ENCODE measurements at places on chromosomes 16 and 17.
A peak's percentile ranks its signal among the peaks of the same experiment; 100 is the strongest.

- DNase-seq: no peak
These were observed 32.6 kb downstream of the KDM8 start for GRCh38 chr16:27235938-27236245.

DNA sequence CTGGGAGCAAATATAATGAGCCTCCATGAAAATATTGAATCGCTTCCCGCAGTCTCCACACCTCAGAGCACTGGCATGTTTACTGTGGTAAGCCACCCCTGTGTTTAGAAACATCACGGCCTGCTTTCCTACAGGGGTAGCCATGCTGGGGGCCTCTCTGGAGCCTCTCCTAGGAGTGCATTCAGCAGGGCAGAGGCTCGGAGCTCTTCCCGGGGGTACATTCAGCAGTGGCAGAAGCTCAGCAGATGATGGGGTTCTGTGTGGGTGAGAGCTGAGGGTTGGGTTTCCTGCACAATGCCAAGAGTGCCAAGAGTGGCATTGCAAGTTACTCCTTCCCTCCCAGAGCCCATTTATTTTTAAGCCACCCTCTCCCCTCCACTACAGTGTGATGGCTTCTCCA is 386.6 kb downstream of the SEC14L1 start:
- no peak for DNase-seq

DNA sequence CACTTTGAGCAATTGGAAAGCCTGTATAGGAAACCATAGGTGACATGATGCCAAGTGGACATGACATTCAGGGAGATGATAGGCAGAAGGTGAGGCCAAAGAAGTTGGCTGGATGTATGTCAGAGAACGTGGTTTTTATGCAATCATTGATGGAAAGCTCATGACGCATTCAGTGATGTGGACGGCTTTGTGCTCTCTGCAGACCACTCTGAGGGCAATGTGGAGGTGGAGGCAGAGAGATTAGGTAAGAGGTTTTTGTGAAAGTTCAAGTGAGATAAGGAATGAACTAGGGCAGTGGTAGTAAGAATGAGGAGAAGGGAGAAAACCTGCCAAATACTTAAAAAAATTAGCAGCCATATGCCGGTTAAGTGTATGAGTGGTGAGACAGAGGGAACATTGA is 99.0 kb downstream of the PRKCA start:
- DNase-seq: no peak

GRCh38 chr17:78130437-78131101 is at the start of gene TMC8:
TMC8 (plus strand) TSS chr17:78130771; CDS start chr17:78131589, 818 bp downstream.
- DNase-seq: peak; percentile 28

- DNase-seq: no peak
These were observed 128.7 kb downstream of the C16orf78 start for GRCh38 chr16:49502136-49502881.

DNA sequence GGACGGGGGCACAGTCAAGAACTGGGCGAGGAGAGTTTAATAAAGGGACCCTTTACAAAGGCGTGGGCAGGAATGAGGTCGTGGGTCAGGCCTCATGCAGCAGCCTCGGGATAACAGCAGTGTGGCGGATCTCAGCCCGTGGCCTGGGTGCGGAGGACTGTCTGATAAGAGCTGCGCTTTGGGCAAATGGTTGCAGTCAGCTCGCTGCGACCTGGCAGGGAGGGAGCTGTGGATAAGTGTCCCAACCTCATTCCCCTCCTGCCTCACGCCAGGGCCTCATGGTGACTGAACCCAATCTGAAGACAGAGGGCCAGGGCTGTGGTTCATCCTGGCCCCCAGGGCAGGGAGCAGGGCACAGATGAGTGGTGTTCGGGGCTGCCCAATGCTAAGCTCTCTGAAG is 13.6 kb downstream of the SMTNL2 start:
- no peak for DNase-seq

- DNase-seq: peak; percentile 60
These were observed 379 bp upstream of the OTOP2 start for GRCh38 chr17:74923538-74924249.

- no peak for DNase-seq
These were observed 256.2 kb downstream of the FOXL1 start for GRCh38 chr16:86834451-86835035.

DNA sequence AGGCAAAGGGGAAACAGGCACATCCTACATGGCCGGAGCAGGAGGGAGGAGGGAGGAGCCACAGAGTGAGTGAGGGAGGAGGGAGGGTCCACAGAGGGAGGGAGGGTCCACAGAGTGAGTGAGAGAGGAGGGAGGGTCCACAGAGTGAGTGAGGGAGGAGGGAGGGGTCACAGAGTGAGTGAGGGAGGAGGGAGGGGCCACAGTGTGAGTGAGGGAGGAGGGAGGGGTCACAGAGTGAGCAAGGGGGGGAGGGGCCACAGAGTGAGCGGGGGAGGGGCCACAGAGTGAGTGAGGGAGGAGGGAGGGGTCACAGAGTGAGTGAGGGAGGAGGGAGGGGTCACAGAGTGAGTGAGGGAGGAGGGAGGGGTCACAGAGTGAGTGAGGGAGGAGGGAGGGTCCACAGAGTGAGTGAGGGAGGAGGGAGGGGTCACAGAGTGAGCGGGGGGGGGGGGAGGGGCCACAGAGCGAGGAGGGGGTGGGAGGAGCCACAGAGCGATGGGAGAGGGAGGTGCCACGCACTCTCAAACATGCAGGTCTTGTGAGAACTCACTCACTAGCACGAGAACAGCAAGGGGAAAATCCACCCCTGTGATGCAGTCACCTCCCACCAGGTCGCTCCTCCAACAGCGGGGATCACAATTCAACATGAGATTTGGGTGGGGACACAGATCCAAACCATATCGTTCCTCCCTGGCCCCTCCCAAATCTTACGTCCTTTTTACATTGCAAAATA is 24.3 kb upstream of the CDH15 start:
- no peak for DNase-seq

GRCh38 chr16:85535352-85536072 is 77.6 kb upstream of the GSE1 start:
- DNase-seq: no peak

- DNase-seq: no peak
These were observed 31.5 kb downstream of the SMURF2 start for GRCh38 chr17:64630309-64631223.

DNA sequence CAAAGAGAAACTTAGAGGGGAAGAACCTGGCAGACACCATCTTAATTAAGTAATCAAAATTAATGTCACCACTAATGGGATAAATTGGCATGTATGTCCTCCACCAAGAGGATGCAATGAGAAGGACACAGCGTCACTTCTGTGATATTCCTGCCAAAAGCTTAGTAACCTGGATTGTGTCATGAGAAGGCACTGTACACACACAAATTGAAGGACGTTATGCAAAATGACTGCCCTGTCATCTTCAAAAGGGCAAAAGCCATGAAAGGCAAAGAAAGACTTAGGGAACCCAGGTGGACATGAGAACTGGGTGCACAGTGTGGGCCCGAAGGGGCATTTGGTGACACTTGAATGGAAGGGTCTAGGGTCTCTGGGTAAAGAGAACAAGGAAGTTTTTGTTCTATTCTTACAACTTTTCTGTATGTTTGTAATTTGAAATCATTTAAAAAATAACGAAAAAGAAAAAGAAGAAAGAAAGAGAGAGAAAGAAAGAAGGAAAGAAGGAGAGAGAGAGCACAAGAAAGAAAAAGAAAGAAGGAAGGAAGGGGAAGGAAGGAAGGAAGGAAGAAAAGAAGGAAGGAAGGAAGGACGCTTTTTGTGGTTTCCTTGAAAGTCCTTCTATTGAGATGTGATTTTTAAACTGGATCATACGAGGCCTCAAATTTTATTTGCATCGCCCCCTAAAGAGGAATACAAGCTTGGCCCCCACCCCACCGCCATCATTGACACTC is 4.0 kb upstream of the APOH start:
- DNase-seq: no peak

DNA sequence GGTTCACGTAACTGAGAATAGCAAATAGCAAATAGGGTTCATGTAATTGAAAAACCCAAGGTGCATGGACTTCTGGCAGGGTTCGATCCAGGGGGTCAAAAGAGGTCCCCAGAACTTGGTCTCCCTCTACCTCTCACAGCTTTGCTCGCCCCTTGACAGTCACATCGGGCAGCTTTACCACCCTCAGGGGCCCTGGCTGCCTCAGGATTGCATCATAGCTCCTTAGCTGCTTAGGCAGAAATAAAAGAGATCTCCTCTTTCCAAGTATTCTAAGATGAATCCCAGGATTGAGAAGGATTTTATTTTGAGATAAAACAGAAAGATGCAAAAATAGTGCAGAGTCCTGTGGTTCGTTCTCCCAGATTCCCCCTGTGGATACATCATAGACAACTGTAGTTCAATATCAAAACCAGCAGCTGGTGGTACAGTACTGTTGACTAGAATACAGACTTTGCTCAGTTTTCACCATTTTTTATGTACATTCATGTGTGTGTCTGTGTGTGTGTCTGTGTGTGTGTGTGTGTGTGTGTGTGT is 12.8 kb downstream of the ADGRG3 start:
- no peak for DNase-seq

GRCh38 chr16:89920723-89921122 is 2.1 kb downstream of the MC1R start:
- DNase-seq: no peak

DNA sequence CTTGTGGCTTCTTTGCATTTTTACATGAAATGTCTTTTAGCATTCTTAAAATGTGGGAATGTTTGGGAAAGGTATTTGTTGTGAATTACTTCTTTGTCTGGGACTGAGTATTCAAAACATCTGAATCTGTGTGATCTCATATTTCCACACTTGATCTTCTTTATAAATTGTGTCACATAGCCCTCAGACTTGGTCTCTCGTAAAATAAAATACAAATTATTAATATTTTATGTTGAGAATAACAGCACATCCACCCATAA is 81.9 kb downstream of the TUBD1 start:
- DNase-seq: no peak

DNA sequence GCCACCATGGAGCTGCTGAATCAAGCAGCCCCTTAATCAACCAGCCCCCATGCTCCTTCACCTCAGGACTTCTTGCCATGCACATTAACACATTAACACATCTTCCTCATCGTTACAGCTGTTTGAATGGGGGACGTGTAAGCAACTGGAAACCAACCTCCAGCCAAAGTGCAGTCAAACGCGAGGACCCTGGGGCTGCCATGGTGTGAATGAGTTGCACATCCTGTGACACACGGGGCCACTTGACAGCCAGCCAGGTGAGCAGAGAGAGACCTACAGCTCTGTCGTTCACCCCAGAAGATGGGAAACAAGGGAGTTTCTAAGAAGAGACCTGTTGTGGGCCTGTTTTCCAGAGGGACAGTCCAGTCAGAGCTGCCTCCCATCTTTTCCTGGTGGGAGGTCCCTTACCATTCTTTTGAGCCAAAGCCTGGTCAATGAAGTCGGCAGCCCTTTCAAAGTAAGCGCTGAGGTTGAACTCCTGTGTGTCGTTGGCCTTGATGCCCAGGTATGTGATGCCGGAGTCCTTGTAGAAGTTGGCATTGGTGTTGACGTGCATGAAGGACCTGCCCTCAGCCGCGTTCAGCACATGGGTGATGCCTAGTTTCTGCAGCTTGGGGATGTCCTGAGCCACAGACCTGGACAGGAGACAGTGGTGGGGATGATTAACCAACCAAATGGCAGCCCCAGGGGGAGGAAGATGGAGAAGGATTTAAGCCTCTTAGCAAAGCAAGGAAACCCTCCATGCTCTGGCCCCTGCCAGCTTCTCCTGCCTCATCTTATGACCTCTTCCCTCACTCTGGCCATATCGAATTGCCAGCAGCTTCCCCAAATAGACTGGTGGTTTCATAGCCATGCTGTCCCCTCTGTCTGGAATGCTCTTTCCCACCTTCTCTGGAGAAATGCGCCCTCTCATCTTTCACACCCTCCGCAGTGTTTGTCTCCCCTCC is 4.2 kb downstream of the DUSP3 start:
- DNase-seq: no peak

- no peak for DNase-seq
These were observed 8.5 kb upstream of the ERN1 start for GRCh38 chr17:64138441-64138840.

DNA sequence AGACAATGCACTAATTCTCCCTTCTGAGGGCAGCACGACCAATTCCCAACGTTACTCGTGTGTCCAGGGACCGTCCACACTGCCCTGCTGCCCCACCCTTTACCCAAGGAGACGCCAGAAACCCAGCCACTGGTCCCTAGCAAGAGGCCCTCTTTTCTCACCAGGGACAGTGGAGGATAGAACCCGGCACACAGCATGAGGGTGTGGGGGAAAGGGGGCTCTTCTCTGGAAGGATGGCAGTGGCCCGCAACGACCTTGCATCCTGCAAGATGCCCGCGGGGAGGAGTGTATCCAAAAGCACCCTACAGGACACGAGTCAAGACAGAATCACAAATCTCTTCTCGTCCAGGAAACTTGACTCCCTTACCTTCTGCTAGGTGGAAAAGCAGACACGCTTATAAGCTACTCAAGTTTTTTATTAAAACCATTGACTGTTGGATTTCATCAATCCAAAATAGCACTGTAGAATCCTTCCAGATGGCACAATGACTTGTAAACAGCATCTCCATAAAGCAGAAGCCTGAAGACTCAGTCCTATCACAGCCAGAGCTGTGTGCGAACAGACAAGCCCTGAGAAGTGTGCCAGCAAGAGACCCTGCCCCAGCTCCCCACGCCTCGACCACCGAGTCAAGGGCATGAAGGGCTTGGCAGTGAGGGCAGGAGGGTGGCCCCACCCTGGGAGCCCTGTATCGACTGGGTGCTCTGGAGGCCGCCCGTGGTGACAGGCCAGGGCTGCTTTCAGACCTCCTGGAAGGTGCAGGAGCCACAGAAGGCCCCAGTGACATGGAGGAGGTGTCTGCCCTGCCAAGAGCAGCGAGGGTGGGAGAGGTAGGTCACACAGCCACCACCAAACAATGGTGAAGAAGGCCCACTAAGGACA is 103.8 kb downstream of the ANKRD11 start:
- DNase-seq: no peak
